ENCODE measurements at places on chromosomes 3 and 15.

DNA sequence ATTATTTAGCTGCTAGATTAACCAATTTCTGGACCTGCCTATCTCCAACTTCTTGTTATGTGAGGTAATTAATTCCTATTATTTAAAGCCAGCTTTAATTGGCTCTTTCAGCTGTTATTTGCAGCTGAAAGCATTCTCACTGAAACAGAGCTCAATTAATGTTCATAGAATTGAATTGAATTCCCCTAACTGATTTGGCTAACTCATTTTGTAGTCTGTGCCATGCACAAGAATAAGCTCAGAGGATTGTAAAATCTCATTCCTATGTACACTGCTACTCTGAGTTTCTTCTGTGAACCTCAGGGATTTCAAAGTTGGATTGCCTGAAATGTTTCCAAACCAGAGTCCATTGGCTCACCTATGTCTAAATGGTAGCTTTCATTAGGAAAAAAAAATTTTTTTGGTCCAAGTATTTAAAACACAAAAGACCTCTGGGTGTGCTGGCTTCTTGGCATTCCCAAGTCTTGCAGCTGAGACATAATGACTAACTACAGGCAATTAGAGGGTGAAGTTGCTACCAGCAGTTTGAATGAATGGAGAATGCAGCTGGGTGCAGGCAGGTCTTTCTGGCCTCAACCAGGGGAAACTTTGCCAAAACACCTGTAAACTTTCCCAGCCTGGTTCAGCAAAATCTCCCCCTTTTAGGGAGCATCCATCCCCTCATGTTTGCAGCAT lies 134.3 kb downstream of the EDEM1 start:
- DNase-seq, result no peak

GRCh38 chr3:81274671-81275070 lies 486.8 kb downstream of the GBE1 start:
- no peak for DNase-seq

DNA sequence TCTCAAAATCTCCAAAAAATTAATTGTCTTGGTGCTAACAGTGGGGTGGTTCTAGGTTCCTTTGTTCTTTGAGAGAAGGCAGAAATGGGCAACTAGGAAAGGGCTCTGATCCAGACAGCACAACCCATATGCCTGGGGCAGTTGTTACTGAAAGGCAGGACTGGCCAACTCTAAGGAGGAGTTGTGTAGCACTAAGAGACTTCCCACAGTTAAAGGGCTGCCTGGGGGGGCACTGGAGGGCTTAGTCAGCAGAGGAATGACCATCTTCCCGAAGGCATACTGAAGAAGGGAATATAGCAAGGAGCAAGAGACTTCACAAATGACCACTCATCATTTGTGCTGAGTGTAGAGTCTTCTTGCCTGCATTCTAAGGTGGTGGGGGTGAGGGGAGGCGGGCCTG lies 15.8 kb downstream of the ILDR1 start:
- no peak for DNase-seq

DNA sequence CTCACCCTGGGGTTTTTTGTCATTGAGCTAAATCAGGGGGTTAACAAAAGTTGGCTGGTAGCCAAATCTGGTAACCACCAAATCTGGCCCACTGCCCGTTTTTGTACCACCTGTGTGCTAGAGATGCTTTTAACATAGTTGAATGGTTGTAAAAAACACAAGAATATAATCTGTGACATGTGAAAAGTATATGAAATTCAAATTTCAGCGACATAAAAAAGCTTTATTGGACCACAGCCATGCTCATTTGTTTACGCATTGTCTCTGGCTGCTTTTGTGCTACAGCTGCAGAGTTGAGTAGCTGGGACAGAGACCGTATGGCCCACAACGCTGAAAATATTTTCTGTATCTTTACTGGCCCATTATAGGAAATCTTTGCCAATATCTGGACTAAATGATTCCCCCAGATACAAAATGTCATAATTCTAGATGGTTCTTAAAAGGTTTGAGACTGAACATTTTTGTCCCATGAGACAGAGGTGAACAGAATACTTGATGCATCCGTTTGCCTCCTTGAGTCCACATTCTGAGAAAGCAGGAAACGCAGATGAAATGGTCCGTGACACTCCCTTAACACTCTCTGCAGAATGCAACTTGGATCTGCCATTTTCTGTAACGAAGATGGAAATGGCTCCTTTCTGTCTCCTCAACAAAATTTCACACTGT lies 120.9 kb upstream of the PDZRN3 start:
- no peak for DNase-seq

DNA sequence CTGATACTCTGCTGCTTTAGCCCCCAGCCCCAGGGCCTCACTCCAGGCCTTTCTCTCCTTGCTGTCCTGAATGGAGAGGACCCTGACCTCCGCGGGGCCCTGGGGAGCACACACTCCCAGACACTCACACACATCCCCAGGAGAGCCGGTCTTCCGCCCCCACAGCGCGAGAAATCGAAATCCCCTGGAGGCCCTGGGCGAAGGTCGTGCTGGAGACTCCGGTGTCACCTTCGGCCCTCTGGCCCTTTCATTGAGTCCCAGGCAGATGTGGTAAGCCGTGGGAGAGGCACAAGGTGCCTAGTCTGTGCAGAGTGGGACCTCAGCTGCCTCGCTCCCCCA lies 848 bp upstream of the GOLGA8B start:
- DNase-seq, result no peak

DNA sequence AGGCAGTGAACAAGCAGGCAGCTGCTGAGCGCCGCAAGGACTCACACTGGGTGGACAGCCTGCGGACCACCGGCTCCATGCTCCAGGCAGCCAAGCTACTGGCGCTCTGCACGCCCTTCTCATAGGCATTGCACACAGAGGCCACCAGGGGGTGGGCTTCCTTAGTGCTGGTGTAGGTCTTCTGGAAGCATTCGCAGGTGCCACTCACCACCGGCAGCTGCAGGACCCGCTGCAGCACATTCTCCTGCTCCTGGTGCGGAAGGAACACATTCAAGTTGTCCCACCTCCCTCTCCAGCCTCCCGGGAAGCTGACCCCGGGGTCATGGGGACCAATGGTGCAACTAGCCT lies 6.0 kb downstream of the PLIN1 start:
- no peak for DNase-seq

Measured in activated T-helper 1 cell treated with Interleukin-2 at 50 U/mL for 16 hours (primary cell).